ENCODE measurements at places on chromosomes 3 and 15.

GRCh38 chr15:36673039-36673438 is 93.6 kb downstream of the CDIN1 start:
- no peak for DNase-seq

DNA sequence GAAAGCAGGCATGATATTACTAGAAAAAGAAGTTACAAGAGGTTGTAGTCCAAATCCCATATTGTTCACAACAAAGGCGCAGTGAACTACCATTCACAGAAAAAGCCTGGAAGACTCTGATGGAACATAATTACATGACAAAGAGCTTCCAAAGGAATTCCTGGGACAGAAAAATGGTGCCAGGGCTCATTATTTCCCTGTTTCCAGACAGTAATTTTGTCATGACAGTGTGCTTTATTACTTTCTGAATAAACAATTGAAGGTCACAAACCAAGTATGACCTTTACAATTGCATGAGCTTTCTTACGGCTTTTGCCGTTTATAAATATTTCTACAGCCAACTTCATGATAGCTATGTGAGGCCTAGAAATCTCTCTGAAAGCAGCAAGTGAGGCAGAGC is 61.0 kb downstream of the CYFIP1 start:
- no peak for DNase-seq

DNA sequence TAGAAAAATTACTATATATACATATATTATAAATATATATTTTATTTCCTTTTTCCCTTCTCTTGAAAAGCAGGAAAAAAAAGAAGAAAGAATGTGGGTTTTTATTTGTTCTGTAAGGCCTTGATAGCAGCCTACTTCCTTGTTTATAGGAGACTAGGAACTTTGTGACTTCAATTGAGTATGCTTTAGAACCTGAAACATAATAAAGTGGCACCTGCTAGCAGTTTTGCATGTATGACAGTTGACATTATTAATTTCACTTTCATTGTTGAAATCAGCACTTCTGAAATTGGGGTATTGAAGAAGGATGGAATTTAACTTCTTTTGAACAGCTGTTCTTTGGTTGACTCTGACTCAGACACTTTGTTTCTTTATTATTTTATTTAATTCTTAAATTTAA is 56.9 kb downstream of the GLCE start:
- no peak for DNase-seq

GRCh38 chr3:122021811-122022401 is at the start of gene ILDR1:
Gene ILDR1 (minus strand): TSS chr3:122022247. CDS start chr3:122022077, 170 bp downstream.
- no peak for DNase-seq

DNA sequence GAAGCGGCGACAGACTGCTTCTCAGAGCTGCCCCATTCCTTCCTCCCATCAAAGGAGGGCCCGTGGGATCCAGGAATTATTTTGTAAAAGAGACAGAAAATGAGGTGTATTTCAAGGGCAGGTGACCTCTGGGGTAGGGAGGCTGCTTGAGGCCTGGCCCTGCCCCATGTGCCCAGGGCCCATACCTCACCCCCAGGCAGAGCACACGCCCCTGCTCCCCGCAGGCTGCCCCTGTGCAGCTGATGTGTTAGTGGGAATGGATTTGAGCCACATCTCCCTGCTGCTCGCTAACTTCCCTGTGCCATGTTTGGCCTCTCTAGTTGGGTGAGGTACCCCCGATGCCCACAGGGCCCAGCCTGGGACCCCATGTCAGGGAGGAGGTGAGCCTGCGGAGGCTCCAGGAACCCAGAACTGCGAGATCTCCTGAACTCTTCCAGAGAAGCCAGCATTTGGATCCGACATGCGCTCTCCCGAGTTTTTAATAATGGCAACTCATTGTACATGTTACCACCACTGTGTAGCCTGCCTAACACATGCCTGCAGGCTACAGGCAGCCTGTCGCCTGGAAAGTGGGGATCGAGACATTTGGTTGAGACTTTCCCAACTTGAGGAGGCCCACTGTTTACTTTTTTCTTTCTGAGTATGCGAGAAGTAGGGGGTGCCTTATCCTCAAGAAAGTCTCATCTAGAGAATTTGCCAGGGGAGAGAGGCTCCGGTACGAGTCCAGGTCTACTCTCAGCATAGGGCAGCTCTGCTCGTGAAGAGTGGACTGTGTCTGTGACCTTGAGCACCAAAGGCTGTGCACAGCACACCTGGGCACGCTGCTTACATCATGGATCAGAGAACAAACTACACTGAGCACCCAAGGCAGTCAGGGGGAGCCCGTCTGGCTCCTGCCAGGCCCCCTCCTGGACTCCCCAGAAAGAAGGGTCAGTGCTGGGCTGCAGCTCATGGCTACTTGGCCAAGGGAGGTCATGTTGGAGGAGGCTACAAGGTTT is 36.1 kb downstream of the PCSK6 start:
- no peak for DNase-seq

DNA sequence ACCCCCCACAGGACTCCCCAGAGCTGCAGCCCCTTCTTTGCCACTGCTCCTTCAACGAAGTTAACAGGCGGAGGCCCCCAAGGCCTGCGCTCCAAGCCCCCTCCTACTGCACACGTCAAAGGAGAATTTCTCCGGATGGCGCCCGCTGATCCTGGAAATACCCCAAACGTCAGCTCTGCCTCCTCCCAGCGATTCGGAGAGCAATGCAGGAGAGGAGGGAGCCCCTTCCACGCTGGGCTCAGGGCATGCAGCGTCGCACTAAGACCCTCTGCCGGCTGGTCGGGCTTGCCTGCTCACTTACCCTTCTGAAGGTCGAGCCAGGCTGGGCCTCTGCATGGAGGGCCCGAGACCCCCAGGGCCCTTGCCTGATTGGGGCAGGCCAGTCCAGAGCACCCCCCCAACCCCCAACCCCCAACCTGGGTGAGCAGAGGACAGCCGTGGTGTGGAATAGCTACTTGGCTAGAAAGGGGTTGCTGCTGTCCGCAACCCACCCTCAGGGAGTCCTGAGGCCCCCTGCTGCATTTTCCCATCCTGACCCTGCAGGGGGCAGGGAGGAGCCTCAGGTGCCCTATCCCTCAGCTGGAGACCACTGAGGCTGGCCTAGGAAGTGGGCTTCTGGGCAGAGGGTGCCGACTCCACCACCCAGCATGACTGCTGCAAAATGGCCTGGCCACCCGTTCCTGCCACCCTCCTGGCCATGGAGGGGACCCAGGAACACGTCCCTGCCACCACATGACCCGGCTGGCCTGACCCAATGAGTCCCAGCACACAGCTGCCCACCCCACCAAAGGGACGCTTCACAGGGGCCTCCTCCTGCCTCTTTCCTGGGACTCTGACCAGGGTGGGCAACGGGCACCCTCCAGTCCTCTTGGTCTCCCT is 976 bp downstream of the ATP2B2 start:
- DNase-seq: no peak

DNA sequence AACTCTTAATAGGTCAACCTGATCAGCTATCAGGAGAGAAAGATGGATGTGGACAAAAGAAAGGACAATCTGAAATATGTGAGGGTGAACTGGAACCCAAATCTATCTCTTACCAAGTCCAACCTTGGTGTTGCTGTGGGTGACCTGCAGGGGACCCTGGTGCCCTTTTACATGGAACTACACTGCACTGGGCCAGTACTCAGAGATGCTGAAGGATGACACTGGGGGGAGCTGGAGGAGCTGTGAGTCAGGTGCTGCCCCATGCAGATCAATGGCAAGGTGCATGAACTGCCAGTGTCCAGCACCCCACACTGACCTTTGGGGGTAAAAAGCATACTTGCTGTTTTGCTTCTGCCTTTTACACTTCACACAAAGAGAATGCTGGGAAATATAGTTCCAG is 55.6 kb upstream of the TBC1D5 start:
- no peak for DNase-seq

GRCh38 chr3:13513913-13514517 is 33.9 kb downstream of the HDAC11 start:
- no peak for DNase-seq

DNA sequence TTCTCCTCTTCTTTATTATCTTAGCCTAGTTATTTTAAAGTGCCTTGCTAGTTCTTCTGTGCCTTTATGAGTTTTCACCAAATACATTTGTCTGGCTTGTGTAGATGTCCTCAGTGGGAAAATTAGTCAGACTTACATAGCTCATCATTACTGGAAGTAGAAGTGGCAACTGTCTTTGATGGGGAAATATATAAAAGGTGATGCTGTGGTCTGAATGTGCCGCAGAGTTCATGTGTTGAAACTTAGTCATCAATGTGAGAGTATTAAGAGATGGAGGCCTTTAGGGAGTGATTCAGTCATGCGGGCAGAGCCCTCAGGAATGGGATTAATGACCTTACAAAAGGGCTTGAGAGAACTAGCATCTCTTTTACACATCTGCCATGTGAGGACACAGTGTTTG is 6.4 kb upstream of the ERICH6 start:
- DNase-seq: no peak

GRCh38 chr3:157098823-157099185 is 61.1 kb downstream of the CCNL1 start:
- no peak for DNase-seq

DNA sequence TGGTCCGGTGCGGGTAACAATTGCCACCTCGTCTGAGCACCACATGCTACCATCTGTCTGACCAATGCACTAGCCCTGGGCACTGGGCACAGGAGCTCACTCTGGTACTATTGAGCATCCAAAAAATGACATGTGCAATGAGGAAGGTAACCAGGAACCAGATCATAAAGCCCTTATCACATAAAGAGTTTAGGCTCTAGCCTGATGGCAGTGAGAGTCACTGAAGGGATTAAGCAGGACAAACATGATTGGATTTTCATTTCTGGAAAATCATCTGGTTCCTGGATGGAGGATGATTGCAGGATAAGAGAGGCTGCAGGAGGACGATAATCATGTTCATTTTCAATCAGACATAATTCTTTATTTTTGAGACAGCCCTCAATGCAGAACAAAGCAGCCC is 12.4 kb downstream of the NDUFB4 start:
- no peak for DNase-seq
